ENCODE measurements at places on chromosomes 1 and 21.

DNA sequence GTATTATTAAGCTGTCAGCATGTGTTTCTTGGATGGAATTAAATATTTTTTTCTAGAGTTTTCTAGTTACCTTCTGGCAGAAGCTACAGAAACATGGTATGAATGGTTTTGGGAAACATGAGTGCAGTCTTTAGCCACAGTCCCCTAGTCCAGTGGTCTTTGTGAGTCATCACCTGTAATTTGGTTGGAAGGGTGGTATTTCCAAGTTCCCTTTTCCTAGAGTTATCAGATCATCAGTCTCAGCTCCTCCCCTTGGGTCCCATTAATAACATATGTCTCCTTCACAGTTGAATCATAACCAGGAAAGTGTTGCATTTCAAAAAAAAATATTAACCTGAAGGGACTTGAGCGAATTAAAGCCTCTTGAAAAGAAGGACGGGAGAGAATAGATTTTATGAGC lies 27.0 kb downstream of the ELAVL4 start:
- no peak for DNase-seq

- DNase-seq, result no peak
These were observed 182.9 kb downstream of the BACH1 start for GRCh38 chr21:29481641-29482040.

DNA sequence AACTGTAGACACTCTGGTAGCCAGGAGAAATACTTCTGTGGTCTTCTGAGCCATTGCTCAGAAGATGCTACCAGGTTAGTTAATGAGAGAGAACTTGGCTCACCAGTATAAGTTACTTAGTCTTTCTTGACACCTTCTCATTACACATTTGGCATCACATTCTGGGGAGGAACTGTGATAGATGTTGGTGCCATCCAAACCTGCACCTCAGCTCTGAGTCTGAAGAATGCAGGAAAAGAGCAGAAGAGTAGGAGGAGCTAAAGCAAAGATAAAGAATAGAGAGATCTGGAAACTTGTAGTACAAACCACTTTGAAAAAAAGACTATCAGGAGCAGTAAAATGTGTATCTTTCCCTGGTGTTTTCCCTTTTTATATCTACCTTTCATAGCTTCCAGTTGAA lies 58.9 kb downstream of the RGL1 start:
- no peak for DNase-seq

- DNase-seq, result no peak
These were observed 183.6 kb downstream of the SEC16B start for GRCh38 chr1:177786176-177786745.

- no peak for DNase-seq
These were observed 81.1 kb downstream of the PEX14 start for GRCh38 chr1:10555635-10556429.

- DNase-seq, result no peak
These were observed 13.8 kb downstream of the WLS start for GRCh38 chr1:68218490-68218889.

- no peak for DNase-seq
These were observed 205.1 kb downstream of the TRABD2B start for GRCh38 chr1:47791879-47792608.

- DNase-seq, result no peak
These were observed 358.4 kb upstream of the ST6GALNAC5 start for GRCh38 chr1:76508871-76509270.

GRCh38 chr1:31944205-31945089 lies 6.3 kb upstream of the PTP4A2 start:
- DNase-seq, result peak; percentile 84

GRCh38 chr1:39639305-39640130 lies at the start of gene HEYL:
TSS of gene HEYL (minus strand) at chr1:39639643. CDS start at chr1:39639625, 18 bp downstream.
- DNase-seq, result peak; percentile 80

- DNase-seq, result no peak
These were observed 502.7 kb downstream of the NUF2 start for GRCh38 chr1:163824490-163824889.

DNA sequence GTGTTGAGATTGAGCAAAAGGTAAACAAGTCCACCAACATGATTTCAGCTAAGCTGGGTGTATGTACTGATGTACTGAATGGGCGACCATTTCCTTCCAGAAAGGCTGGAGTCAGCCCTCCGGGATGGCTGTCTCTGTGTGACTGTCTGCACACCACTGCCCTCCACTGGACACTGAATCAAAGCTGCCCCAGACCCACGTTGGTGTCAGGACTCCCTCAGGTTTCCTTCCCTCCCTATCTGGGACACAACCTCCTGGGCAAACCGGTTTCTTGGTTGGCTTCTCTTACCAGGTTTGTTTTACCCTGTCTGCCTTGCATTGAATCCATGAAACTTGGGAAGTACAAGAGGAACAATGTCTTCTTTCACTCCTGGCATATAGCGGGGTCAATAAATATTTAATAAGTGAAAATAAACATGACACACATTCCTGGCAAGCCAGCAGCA lies 5.3 kb upstream of the SRP9 start:
- peak; percentile 46 for DNase-seq

DNA sequence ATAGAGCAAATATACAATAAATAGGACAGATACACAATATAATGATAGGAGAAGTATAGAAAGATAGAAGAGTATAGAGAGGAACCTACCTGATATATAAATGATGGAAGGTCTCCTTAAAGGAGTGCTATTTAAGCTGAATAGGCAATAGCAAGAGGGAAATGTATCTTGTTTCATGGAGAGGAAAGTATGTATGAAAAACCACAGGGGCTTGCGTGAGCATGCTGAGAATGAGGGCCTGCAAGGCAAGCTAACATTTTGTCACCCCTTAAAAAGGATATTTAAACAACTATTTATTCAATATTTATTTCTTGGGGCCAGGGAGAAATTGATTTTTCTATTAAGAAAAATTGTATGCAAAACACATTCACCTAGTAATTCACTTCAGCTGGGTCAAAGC lies 150.9 kb upstream of the ZRANB2 start:
- DNase-seq, result no peak

GRCh38 chr1:27367160-27367650 lies 444 bp upstream of the MAP3K6 start:
- no peak for DNase-seq

- no peak for DNase-seq
These were observed 49.7 kb upstream of the NEK7 start for GRCh38 chr1:198107091-198107501.

DNA sequence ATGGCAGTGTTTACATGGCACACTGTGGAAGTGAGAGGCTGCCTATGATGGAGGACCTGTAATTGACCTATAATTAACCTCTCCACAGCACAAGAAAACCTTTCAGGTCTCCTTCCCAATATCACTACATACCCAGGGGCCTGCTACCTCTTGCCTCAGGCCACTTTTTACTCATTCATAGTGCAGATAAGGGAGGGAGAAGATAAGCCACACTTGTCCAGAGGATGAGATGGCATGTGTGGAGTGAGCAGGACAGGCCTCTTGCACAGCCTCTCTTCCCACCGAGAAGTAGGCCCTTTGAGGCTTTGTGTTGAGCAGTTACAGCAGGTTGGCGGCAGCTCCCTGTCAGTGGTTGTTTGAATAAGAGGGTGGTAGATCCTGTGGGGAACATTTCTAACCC lies 31.1 kb upstream of the IKBKE start:
- DNase-seq, result no peak

GRCh38 chr1:236685917-236686814 lies at the start of gene ACTN2:
TSS of gene ACTN2 (plus strand) at chr1:236686499. CDS start at chr1:236686674, 175 bp downstream.
- DNase-seq, result peak; percentile 45

GRCh38 chr1:9203511-9203982 lies 31.0 kb upstream of the H6PD start:
- peak; percentile 50 for DNase-seq

- no peak for DNase-seq
These were observed 27.1 kb upstream of the COL18A1 start for GRCh38 chr21:45377866-45378257.

- DNase-seq, result no peak
These were observed 65.9 kb downstream of the KCNAB2 start for GRCh38 chr1:6111571-6111970.

- no peak for DNase-seq
These were observed 16.3 kb upstream of the ACKR1 start for GRCh38 chr1:159188375-159188788.

DNA sequence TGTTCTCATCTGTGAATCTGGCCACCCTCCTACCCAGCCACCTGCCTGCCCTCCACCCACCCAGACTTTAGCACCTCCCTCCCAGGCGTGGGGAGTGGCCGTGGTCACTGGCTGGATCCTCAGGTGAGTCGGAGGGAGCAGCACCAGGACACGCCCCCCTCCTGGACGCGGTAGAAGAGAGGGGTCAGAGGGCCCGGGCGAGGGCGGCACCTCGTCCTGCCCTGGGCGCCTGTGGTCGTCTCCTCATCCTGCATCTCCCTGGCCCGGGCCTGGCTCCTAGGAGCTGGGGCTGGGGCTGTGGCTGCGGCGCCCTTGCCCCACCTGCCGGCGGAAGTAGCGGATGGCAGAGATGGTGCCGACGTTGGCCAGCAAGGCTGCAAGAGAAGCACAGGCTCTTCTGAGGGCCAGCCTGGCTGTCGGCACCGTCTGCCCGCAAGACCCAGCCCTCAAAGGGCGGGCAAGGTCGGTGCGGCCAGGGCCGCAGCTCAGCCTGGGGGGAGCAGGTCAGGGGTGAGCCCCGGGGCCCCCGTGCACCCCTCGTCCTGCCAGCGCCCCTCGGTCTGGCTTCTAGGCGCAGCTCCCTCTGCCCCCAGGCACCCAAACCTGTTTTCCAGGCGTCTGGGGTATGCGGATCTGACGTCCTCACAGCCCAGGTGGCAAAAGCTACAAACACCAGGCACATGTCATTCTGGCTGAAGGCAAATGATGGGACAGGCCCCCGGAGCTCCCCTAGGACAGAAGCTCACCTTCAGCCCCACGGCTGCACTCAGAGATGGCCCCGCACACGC lies 5.8 kb downstream of the PERM1 start:
- DNase-seq, result no peak

GRCh38 chr1:83791821-83792437 lies 207.0 kb downstream of the TTLL7 start:
- DNase-seq, result no peak

DNA sequence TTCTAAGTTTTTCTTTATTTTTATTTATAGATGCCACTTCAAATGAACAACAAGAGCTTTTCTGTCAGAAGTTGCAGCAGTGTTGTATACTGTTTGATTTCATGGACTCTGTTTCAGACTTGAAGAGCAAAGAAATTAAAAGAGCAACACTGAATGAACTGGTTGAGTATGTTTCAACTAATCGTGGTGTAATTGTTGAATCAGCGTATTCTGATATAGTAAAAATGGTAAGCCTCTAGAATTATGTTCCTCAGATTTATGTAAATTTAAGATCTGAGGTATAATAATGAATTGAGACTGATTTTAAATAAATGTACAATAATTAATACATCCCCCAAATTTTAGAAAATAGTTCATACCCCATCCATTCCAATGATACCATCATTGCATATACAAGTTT lies 43.9 kb downstream of the PPP2R5A start:
- DNase-seq, result no peak

- no peak for DNase-seq
These were observed 36.5 kb downstream of the ZMYND12 start for GRCh38 chr1:42419126-42419821.

GRCh38 chr1:54507033-54507870 lies 40.8 kb upstream of the ACOT11 start:
- DNase-seq, result no peak
